Stimulated activated CD4-positive, alpha-beta T cell treated with anti-CD3 and anti-CD28 coated beads, Interleukin-1b, Interleukin-23, amount 100 ng/mL, for 4 hours (primary cell): ENCODE measurements at places on chromosomes 5 and 9.

GRCh38 chr9:114504341-114505186 is 709 bp downstream of the WHRN start:
- peak; percentile 27 for DNase-seq

GRCh38 chr9:113219969-113220368 is 1.1 kb downstream of the FKBP15 start:
- DNase-seq = no peak

GRCh38 chr9:89661956-89662717 is 57.3 kb downstream of the GADD45G start:
- DNase-seq = no peak

DNA sequence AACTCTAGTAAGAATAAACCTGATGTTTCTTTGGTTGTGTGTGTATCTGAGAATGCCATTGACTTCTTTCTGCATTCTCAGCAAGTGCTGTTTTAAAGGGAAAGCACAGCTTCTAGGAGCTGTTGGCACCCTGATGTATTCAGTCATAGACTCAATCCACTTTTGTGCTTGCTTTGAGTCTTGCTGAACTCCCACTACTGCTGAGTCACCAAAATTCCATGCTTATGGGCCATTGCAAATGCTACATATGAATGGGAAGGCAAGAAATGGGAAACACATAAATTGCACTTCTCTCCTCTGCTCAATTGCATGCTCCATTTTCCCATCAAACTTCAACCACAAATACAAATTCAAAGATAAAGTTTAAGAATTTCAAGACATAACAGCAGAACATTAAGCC is 9.8 kb upstream of the FTMT start:
- no peak for DNase-seq

GRCh38 chr9:99012957-99013512 is 69.3 kb downstream of the COL15A1 start:
- DNase-seq = no peak

- no peak for DNase-seq
These were observed 8.4 kb downstream of the FNBP1 start for GRCh38 chr9:130034570-130034969.

- DNase-seq = no peak
These were observed 126.0 kb upstream of the IL12B start for GRCh38 chr5:159456261-159456660.

- no peak for DNase-seq
These were observed 53.3 kb downstream of the NSUN2 start for GRCh38 chr5:6579535-6579934.

DNA sequence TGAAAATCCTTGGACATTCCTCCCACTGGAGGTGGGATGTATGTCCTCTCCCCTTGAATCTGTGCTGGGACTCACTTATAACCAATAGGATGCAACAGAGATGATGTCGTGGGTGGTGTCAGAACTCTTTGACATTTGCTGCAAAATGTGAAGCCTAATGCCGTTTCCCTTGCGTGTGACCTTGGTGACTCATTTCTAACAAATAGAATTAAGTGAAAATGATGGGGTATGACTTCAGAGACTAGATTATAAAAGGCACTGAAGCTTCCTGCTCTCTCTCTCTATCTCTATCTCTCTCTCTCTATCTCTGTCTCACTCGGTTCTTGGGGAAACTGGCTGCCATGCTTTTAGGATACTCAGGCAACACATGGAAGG is 126.1 kb upstream of the STC2 start:
- no peak for DNase-seq

- no peak for DNase-seq
These were observed 305.8 kb downstream of the PDE4D start for GRCh38 chr5:59587489-59588337.

DNA sequence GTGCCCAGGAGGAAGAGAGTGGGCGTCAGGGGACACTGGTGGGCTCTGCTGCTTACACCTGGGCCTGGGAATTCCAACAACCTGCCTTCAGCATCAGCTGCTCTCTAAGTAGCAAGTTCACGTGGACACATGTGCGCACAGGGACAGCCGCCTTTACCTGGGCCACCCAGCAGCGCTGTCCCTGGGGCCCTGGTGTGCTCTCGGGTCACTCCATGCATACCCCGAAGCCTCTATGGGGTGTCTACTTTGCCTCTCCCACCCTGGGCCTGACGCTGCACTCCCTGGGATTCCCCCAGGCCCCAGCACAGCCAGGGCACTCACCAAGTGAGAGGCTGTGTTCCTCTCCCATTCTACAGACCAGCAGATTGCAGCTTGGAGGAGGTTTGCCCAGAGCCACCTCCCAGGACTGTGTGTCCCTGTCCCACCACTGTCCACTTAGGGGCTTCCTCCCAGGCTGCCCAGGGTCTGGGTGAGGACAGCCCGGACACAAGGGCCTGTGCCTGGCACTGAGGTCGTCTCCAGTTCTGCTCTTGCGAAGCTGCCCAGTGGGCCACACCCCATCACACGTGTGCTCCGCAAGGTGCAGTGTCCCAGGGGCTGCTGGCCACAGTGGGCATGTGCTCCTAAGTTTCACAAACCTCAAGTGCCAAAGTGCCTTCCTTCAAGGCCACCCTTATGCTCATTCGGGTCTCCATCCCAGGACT is 5.9 kb downstream of the NINJ1 start:
- no peak for DNase-seq

DNA sequence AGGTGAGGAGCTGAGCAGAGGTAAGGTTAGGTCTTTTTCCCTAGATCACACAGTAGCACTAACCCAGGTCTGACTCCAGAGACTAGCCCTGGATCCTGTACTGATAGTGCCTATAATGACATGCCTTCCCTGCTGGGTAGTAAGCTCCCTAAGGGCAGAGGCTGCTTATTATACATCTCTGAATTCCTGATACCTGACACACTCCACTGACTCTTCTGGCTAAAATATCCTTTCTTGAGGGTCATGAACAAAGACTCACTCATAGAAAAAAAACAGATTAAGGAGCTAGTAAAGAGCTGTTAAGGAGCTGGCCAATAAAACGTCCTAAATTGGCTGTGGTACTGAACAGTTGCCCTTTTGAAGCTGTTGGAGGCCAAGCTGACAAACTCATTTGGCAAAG is 149.0 kb upstream of the ITGA1 start:
- no peak for DNase-seq

DNA sequence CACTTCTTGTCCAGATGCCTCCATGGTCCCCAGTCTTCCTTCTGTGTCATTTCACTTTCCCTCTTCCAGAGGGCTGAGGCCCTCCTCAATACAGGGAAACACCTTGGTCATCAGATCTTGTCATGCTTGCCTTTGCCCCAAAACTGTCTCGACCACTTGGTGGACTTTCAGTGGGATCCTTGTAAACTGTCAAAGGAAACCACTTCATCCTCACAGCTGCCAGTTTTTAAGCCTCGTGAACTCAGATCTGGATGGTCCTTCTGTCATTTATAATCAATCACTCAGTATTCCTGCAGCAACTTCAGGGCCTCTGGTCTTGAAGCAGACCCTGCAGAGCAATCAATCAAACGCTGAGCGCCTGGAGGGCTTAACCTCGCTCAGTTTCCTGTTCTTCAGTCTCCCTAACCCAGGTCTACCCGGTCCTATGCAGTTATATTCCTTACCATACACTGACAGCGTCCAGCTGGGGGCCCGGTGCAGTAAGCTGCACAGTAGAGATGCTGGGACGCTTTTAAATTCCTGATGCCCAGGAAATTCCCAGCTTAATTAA is 74.6 kb downstream of the GOLPH3 start:
- DNase-seq = no peak

DNA sequence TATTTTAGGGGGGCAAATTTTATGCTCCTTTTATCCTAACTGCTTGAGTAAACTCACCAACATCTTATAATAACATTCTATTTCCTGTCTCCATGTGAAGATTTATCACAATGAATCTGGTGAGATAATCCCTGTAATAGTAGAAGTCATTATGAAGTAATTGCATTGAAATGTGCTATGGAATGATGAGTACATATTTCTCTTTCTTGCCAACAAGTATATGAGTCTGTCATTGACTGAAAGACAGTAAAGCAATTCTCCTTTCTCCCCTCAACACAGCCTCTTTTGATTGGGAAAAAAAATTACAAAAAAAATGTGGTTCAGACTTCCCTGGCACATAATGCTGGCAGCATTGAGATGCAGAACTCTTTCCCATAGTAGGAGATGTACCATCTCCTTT is 459.2 kb upstream of the RGMB start:
- DNase-seq = no peak

GRCh38 chr5:151699071-151699901 is 12.6 kb upstream of the SPARC start:
- DNase-seq = no peak

DNA sequence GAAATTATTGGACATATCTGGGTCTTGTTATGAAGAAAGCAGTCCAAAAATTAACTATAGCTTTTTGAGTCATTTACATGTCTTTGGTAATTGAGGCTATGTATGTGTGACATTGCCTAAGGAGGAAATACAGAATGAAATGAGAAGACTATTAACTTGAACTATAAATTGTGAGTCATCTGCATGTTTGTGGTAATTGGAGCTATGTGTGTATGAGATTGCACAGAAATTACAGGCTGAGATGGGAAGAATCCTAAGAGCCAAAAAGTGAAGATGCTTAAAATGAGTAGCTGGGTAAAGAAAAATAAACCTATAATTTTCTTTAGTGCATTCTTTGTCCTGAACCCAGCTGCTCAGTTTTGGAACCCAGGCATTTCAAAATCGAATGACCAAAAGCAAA is 747.6 kb upstream of the EDIL3 start:
- no peak for DNase-seq

DNA sequence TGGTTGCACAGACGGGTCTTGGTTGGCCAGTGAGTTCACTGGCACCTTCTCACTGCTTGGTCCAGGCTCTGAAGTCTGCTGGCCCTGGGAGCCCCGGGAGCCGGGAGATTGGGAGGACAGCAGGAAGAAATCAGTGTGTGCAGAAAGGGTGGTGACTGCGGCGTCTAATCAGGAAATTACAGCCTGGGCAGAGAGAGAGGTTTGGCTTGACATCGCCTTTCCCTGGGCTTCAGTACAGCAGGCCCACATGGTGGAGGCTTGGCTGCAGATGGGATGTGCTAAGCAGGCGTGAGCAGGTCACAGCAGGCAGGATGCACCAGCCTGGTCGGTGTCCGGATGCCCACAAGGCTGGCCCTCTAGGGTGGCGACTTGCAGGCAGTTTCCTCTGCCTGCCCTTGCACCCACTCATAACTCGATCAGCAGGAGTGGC is 17.2 kb downstream of the PITX1 start:
- no peak for DNase-seq

DNA sequence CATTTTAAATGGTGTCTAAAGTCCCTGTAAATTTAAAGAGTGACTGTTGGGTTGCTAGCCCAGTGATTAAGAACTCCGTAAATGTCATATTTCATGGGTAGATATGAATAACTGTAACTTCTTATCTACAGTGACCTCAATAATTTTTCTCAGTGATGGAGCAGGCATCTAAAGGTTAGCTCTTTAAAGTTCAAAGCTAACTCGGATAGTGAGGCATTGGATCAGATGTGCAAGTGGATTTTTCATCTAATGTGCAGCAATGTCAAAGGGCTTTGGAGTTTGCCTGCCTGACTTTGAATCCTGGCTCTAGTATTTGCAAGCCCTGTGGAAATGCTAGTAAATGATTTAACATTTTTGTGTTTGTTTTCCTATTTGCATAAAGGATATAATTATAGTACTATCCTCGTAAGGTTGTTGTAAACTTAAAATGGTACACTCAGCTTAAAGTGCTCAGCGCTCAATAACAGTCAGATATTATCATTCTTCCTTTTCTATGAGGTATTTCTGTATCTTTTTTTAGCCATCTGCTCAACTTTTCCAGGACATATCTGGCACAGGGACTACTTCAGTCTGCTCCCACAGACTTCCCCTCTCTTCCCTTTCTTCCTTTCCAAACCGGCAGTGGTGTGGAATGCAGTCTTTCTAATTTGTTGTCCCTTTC is 163.7 kb upstream of the ELL2 start:
- DNase-seq = no peak

GRCh38 chr9:126945682-126946081 is 31.1 kb downstream of the RALGPS1 start:
- DNase-seq = no peak

DNA sequence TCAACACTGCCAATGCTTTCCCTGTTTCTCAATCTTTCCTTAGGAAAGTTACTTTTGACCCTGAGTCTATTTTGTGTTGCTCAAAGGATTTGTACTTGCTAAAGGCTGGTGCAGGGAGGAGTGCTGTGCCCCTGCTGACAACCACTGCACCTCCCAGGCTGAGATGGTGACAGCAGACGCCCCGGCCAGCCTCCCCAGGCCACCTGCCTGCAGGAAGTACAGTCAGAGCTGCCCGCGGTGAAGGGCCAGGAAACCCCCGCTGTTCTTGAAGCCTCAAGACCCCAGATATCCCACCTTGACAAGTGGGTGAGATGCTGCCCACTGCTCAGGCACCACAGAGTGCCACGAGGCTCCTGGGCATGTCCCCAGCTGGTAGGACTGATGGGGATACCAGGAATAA is 44.2 kb upstream of the CKMT2 start:
- DNase-seq = no peak

DNA sequence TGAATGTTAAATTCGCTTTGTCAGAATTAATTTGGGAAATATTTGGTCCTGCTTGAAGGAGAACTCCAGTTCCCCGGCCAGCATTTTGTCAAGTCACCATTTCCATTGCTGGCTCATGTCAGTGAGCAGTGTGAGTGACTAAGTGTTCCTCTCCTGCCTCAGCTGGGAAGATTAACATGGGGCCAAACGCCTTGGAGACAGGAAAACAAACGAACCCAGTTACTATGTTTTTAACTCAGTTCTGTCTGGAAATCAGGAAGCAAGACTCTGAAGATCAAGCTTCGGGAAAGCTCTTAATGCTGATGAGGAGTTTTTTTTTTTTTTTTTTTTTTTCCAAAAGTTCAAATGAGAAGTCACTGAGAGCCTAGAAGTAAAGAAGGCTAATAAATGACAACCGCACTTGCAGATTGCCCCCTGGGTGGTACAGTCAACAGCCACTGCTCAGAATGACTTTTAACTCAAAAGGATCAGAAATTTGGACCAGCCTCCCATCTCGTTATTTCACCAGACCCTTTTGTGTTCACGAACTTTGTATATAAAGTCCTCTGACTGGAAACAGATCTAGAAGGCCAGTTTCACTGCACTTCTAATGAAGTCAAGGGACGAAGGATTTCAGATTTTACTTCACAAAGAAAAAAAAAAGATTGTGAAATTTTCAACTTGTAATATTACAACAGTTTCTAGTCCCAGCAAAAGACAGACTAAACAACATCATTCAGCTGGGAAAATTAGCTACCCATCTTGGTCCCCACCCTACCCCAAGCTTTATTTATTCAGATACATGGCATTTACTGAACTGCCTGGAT is 121.3 kb downstream of the LHFPL2 start:
- DNase-seq = no peak

- no peak for DNase-seq
These were observed 59.5 kb upstream of the TARS1 start for GRCh38 chr5:33381243-33381642.
